ENCODE measurements at places on chromosomes 3 and 15.

GRCh38 chr15:78752492-78753358, 58.5 kb downstream of the ADAMTS7 start:
- no peak for DNase-seq

DNA sequence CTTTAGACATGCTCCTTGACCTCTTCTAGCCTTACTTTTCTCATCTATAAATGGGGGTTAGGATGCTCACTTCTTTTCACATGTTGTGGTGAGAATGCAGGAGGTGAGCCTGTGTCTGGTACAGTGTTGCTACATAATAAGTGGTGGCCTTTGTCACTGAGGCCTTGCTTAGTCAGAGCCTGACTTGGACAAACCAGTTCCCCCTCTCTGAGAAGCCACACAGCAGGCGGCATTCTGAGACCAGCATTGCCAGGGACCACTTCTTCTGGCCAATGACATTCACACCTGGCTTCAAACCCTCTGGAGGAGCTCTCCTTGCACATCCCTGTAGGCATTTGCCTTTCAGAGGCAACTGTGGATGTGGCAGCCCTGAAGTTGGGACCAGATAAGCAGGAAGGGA, 95.7 kb downstream of the MINAR1 start:
- no peak for DNase-seq

GRCh38 chr3:157042226-157042625, 117.7 kb downstream of the CCNL1 start:
- DNase-seq, result no peak

DNA sequence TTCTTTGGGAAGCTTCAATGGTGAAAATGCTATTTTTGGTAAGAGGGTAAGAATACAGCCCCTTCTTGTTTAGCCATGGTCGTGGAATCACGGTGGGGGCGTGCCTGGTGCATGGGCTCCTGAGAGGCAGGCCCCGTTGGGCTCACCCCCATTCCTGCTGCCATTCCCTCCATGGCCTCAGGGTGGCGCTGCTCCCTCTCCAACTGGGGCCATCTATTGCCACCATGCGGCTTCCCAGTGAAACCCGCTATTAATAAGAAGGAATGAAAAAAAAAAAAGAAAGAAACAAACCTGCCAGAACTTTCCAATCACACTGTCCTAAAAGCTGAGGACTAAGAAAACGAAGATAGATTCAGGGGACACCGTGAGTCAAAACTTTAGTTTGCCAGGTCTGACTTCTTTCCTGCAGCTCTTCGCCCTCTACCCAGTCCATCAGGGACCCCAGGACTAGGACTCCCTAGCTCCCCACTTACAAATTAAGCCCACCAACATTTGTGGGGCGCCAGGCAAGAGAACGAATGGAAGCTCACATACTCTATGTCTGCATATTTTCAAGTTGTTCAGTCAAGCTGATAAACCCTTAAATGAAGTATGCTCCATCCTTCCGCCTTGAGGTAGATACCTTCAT, 30.6 kb upstream of the ABHD2 start:
- peak; percentile 47 for DNase-seq

- no peak for DNase-seq
These were observed 40.9 kb downstream of the SNX4 start for GRCh38 chr3:125479091-125479490.

DNA sequence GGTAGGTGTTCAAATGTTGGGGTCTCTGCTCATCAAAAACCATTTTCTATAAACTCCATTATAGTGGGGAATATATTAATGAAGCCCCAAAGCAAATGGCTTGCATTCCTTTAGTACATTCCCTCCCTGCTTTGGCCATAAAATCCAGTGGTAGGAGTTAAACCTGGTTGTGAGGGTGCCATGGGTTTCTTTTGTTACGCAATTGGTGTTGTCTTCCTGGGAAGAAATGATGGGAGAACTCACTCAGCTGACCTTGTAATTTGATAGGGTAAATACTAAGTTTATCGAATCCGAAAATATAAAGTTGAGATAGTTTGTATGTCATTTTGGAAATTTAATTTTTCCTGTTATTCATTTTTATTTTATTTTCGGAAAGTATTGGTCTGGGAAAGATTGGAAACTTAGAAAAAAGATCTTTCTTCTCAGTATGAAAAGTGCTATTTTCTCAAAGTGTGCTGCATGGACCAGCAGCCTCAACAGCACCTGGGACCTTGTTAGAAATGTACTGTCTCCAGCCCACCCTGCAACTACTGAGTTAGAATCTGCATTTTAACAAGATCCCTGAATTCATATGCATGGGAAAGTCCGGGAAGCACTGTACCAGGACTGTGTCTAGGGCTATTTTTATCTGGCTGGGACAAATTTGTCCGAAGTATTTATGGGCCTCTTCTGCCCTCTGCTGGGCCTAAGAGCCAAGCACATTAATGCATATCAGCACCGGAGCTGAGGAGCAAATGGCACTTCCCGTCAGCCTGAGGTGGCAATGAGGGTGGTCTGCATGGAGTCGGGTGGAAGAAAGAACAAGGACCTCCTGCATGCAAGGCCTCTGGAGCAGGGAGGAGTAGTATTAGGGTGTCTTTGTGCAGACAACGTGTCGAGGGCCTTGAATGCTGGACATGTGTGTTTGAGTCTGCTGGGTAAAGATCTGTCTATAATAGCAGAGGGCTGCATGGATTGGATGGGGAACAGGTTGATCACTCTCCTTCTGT, 54.7 kb downstream of the FAM81A start:
- DNase-seq, result peak; percentile 15

DNA sequence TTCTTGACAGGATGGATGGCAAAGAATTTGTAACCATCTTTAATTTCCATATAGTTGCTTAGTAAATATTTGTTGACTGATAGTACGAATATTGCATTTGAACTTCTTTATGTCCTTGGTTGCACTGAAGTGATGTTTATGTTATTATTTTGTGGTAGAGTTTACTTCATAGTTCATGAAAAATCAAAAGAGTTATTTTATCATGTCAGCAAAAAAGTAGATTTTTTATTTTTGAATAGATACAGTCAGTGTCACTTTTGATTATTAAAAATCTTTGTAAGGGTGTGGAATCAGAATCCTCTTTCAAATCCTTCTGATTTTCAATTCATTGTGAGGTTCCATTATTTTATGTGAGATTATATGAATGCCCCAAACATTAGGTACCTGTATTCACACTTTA, 35.0 kb downstream of the FILIP1L start:
- DNase-seq, result no peak

DNA sequence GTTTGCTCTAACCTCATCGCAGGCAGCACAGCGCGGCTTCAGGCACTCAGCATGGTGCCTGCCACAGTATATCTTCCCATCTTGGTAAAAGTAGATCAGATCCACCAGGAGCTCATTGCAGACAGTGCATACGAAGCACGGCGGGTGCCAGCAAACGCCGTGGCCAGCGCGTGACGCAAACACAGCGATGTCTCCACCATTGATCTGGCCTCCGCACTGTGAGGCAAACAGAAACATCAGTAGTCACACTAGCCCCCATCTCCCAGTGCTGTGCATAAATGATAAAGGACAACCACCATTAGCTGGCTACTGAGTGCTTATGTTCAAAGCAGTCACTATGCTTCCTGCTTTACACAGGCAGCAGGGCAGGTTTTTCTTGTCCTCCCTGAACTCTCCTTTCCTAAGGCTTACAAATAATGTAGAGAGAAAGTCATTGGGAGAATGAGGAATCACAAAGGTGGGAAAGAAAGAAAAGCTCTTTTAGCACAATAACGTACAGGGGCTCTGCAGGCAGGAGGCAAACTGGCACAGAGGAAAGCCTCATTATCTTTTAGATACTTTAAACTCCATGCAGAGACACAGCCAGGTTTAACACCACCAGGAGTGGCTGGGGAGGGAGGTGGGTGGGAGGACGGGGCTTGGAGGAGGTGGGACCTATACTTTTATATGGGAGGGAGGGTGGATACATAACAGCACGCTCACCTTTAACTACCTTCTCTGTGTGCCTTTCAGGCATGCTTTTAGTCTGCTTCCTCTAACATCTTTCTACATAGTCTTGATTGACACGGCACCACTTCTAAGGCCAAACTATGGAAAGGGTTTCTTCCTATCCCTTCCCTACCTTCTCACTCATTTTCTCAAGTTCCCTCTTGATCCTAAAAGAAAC, 67.9 kb downstream of the PRICKLE2 start:
- DNase-seq, result no peak

- no peak for DNase-seq
These were observed 43.8 kb downstream of the IFT122 start for GRCh38 chr3:129483870-129484269.

DNA sequence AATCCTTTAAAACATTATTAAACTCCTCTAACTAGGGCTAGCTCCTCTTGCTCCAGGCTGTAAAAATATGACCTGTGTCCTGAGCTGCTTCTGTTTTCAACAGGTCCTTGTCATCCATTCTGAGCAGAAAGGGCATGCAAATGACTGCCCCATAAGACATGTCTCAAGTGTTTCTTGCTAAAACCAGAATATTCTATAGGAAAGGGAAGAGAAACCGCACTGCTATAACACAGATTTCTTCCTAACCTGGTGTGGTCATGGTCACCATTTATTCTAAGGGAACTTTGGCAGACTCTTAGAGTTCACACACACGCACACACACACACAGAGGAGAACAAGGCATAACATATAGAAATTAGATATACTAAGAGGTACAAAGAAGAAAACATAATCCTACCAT, 34.2 kb upstream of the B3GNT5 start:
- DNase-seq, result no peak

- no peak for DNase-seq
These were observed 146.6 kb upstream of the PEX5L start for GRCh38 chr3:180183346-180183745.

DNA sequence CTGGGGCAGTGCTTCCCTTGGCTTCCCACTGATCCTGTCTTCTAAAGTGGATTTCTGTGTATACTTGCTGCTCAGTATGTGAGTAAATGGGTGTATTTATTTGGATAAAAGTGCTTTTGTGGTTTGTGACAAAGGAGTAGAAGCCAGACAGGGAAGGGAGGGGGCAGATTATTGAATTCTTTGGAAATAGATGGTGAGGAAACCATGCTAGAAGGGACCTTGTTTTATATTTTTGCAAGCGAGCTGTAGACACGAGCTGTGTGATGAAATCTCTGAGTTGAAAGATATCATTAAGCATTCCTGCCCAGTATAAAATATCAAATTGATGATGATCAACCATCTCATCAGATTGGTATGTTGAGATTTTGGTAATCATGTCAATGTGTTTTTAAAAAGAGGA, 68.9 kb downstream of the DUT start:
- no peak for DNase-seq

GRCh38 chr3:81837071-81837593, 75.7 kb upstream of the GBE1 start:
- no peak for DNase-seq

DNA sequence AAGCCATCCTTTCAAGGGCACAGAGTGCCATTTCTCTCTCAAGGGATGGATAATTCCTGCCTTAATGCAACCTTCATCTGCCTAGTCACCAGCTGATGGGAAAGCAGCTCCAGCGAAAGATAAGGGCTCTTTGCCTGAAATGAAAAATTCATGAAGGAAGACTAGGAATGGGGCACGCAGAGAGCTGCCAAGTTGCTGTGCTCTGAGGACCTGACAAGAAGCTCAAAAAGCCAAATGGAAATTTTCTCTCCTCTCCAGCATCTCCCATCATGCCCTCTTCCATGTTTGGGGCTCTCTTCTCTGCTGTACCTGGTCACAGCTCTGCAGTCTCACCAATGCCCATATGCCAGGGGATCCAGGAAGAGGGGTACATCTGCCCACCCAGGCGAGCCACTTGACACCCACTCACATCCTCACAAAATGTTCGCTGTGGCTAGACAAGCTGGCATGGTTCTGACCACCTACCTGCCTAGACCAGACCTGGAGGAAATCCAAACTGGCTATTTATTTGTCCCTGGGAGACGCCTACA, 29.3 kb upstream of the ABHD2 start:
- DNase-seq, result no peak

DNA sequence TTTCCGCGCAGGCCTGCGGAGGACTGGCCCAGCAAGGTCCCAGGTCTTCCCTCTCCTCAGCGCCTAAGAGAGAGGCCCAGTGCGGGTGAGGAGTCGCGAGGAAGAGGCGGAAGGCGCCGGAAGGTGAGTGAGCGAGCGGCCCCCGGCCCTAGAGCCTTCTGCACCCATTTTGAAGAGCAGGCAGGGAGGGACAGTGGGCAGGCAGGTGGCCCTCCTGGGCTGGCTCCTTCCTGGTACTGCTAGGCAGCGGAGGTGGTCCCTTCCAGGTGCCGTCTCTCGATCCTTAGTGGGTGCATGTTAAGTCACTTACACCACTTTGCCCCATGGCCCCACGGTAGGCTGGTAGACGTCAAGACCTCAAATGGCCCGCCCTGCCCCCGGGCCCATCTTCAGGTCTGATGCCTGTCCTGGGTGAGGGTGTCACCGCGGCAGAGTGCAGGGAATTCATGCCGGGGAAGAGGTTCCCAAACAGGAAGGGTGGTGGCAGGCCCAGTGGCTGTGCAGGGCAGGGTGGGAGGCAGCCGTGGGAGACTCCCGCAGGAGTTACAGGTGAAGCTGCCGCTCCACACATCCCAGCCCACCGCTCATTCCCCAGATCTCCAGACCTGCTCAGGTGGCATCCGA, 14.4 kb downstream of the PAK6 start:
- DNase-seq, result no peak

DNA sequence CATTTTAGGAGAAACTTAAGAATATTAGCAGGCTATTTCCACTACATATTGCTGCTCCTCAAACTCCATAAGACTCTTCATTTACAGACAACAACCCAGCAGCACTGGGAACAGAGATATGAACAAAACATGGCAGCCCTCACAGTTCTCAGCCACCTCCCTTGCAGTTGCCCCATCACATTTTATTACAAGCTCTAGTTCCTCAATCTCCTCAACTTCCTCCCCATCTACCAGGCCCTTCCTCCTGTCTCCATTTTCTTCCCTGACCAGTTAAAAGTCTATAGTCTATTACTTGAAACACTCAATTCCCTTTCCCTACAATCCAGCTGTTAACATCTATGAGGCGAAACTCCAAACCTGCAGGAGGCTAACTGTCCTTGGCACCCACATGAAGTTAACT, 412.5 kb downstream of the TBC1D5 start:
- no peak for DNase-seq

- DNase-seq, result no peak
These were observed 237.7 kb upstream of the WNT5A start for GRCh38 chr3:55724821-55725220.

GRCh38 chr3:147462856-147463255, 53.7 kb downstream of the ZIC1 start:
- no peak for DNase-seq

GRCh38 chr3:126197343-126197742, 17.0 kb upstream of the ALDH1L1 start:
- no peak for DNase-seq

GRCh38 chr3:33221241-33221640, 2.6 kb upstream of the SUSD5 start:
- no peak for DNase-seq

DNA sequence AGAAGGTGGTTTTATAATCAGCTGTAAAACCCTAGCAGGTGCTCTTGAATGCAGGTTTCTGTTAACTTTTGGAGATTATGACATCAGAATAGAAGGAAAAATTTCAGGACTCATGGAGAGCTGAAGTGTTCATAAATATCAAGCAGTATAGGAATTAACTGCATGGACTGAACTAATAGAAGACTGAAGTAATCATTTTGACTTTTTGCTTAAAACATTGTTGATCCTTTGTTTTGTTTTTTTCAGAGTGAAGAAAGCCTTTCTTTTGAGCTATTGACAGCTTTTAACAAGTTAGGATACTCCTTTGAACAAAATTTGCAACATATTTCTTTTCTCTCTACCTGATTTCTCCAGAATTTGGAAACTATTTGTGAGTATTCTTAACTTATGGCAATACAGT, 70.6 kb upstream of the DAZL start:
- no peak for DNase-seq

GRCh38 chr3:74127256-74127655, 487.2 kb downstream of the CNTN3 start:
- no peak for DNase-seq

- no peak for DNase-seq
These were observed 542.9 kb downstream of the FHIT start for GRCh38 chr3:60708191-60708975.
